Neural progenitor cell (in vitro differentiated cells): ENCODE measurements at places on chromosomes 2 and 18. TPM values are rescaled to one million over a fixed set of nuclear protein-coding genes. Genes with fewer than 3 reads are reported as not detected.
A peak's percentile ranks its signal among the peaks of the same experiment; 100 is the strongest.

DNA sequence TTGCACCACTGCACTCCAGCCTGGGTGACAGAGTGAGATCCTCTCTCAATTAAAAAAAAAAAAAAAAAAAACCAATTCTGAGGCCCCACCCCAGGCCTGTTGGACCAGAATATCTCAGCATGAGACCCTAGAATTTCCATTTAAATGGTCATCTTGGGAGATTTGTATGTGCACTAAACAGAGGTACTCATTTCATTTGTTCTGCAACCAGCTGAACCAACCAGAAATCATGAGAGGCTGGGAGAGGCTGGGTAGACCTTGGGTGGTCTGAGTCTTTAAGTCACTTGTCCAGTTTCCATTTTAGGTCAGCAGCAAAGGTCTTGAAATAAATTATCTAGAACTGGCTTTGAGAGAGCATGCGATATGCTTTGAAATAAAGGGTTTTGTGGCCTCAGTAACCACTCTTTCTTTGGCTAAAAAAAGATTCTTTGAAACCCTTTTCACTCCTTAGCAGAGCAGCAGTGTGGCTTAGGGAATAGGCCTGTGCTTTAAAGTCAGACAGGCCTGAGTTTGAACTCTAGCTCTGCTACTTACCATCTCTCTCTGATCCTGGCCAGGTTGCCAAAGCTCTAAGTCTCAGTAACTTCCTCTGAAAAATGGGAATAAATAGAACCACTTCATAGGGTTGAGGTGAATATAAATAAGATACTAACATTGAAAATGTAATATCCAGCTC, 52.6 kb downstream of the QPCT start:
- no peaks in the 10 kb centered on the region for H3K27me3 ChIP-seq
- H3K4me1 ChIP-seq: no peaks in the 10 kb centered on the region
- no peak overlapping the region for H3K4me3 ChIP-seq
- DNase-seq: no peak

DNA sequence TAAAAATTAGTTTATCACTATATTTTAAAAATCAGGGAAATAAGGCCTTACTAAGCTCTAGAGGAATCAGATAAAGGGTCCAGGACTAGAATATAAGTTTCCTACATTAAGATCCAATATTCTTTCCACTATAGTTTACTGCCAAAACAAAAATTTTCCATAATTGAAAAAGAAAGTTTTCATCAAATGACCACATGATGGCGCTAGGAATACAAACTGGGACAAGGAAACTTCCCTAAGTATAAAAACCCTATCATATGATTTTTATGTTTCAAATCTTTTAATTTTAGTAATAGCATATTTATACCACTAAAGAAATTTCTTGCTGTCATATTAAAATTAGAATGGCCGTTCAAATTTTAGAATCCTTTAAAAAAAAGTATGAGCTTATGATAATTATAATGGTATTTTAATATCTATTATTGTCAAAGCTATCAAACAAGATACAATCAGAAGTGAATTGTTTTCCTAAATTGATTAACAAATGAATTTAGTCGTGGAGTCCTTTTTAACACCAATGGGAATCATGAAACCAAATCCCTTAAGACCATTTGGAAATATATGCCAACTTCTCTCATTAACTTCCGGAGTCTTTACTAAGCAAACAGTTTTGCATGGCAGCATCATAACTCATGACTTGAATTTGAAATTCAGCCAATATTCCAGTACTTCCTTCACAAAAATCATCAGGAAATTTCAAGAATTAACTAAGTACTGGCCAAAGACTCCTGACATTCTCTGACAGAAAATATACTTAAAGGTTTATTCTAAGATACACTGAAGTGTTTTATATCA, 70.3 kb downstream of the SCN1A start:
- no peaks in the 10 kb centered on the region for H3K36me3 ChIP-seq
- H3K4me3 ChIP-seq: no peak overlapping the region
- no peaks in the 10 kb centered on the region for H3K4me1 ChIP-seq
- H3K27me3 ChIP-seq: no peaks in the 10 kb centered on the region
- DNase-seq: peak; percentile 26

DNA sequence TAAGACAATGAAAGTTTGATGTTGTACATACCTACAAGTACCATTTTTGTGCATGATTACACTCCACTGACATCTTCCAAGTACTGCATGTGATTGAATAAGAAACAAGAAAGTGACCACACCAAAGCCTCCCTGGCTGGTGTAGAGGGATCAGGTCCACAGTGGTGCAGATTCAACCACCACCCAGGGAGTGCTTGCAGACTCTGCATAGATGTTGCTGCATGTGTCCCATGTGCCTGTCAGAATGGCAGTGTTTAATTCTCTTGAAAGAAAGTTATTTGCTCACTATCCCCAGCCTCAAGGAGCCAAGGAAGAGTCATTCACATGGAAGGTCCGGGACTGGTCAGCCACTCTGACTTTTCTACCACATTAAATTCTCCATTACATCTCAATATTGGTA, 114.5 kb downstream of the MMADHC start:
- H3K27me3 ChIP-seq: no peaks in the 10 kb centered on the region
- H3K4me3 ChIP-seq: no peak overlapping the region
- DNase-seq: no peak
- no peaks in the 10 kb centered on the region for H3K4me1 ChIP-seq
- H3K36me3 ChIP-seq: no peaks in the 10 kb centered on the region

DNA sequence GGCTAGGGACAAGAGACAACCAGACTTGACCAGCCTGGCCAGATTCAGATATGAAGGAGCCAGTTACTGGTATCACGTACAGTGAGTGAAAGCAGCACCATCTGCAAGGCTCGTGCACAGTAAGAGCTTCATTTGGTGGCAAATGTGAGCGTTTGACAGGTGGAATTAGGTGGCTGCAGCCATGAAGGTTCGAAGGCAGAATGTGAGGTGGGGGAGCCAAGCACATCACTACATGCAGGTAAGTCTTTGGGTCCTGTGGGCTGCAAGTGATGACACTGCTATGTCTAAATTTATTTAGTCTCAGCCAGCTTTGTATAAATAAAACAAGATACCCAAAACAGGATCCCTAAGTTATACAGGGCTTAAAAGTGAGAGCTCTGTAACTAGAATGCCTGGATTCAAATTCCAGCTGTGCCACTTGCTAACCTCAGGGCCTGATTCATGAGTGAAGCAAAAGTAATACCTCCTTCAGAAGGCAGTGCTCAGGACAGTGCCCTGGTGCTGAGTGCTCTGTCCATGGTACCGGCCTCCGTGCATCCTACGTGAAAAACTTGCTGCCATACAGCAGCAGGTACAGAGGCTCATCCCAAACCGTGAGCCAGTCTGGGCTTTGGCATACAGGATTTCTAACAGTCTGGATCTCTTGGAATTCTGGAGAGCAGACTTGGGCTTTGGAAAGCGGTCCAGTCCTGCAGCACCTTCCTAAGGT, 18.6 kb downstream of the DDX18 start:
- no peak overlapping the region for H3K4me3 ChIP-seq
- no peak overlapping the region for H3K27ac ChIP-seq
- H3K4me1 ChIP-seq: no peaks in the 10 kb centered on the region
- H3K36me3 ChIP-seq: peaks cover 8% of the 10 kb centered on the region
- H3K27me3 ChIP-seq: peaks cover 18% of the 10 kb centered on the region

DNA sequence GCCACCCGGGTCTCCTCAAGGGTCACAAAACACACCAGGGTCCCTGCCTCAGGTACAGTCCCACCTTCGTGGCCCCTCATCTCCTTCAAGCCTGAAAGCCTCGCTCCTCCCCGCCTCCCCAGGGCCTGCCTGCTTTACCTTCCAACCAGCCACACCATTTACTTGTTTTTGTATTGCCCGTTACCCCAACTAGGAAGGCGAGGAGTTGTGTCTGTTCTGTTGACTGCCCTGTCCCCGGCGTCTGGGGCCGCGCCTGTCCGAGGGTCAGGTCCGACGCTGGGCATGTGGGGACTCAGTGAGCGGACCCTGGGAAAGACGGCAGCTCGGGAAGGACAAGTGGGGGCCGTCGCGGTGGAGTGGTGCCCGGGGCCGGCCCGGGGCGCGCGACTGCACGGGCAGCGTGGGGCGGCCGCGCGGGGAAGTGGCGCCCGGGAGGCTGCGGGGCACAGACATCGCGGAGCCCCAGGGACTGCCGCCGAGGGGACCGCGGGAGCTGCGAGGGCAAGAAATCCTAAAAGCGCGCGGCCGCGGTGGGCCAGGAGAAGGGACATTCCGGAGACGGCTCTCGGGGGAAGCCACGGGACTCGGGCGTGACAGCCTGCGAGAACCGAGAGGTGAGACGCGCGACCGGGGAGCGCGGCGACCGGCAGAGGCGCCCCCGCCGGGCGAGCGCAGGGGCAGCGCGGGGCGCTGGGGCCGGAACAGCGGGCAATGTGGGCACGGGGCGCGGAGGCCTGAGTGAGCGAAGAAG, 797 bp upstream of the GRHL1 start:
- no peaks in the 10 kb centered on the region for H3K36me3 ChIP-seq
- H3K27ac ChIP-seq: no peak overlapping the region
- H3K4me3 ChIP-seq: peak overlapping the region; percentile 76
- H3K4me1 ChIP-seq: peaks cover 5% of the 10 kb centered on the region
- DNase-seq: peak; percentile 74

DNA sequence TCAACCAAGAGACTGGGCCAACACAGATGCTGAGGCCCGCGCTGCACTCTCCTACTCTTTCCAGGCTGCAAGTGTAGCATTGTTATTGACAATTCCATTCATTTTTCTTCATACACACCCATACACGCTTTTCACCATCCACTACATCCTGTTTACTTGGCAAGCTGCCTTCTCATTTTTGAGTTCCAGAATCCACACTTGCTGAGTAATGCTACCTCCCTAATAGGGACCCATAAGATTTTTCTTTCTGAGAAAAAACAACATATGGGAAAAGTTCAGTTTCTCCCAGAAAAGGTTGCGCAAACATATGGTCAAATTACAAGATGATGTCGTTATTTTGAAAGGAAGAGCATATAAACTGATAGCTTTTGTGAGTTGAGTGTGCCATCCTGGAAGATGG, 3.3 kb upstream of the NETO1 start:
- H3K36me3 ChIP-seq: no peaks in the 10 kb centered on the region
- H3K4me3 ChIP-seq: no peak overlapping the region
- no peak for DNase-seq
- H3K27ac ChIP-seq: no peak overlapping the region
- peaks cover 6% of the 10 kb centered on the region for H3K4me1 ChIP-seq

- DNase-seq: no peak
- no peaks in the 10 kb centered on the region for H3K27me3 ChIP-seq
- H3K4me3 ChIP-seq: no peak overlapping the region
- H3K4me1 ChIP-seq: no peaks in the 10 kb centered on the region
- H3K27ac ChIP-seq: no peak overlapping the region
Observed at GRCh38 chr2:46461709-46462171, 17.6 kb upstream of the TMEM247 start.

GRCh38 chr18:79924814-79925731, 26.4 kb downstream of the SLC66A2 start:
- DNase-seq: no peak
- no peaks in the 10 kb centered on the region for H3K36me3 ChIP-seq
- peaks cover 17% of the 10 kb centered on the region for H3K4me1 ChIP-seq
- no peak overlapping the region for H3K4me3 ChIP-seq

- no peak overlapping the region for H3K27ac ChIP-seq
- peak; percentile 36 for DNase-seq
- H3K4me1 ChIP-seq: peaks cover 26% of the 10 kb centered on the region
- H3K4me3 ChIP-seq: no peak overlapping the region
- H3K27me3 ChIP-seq: no peaks in the 10 kb centered on the region
Observed at GRCh38 chr2:69348781-69349180, 38.2 kb downstream of the GFPT1 start.

DNA sequence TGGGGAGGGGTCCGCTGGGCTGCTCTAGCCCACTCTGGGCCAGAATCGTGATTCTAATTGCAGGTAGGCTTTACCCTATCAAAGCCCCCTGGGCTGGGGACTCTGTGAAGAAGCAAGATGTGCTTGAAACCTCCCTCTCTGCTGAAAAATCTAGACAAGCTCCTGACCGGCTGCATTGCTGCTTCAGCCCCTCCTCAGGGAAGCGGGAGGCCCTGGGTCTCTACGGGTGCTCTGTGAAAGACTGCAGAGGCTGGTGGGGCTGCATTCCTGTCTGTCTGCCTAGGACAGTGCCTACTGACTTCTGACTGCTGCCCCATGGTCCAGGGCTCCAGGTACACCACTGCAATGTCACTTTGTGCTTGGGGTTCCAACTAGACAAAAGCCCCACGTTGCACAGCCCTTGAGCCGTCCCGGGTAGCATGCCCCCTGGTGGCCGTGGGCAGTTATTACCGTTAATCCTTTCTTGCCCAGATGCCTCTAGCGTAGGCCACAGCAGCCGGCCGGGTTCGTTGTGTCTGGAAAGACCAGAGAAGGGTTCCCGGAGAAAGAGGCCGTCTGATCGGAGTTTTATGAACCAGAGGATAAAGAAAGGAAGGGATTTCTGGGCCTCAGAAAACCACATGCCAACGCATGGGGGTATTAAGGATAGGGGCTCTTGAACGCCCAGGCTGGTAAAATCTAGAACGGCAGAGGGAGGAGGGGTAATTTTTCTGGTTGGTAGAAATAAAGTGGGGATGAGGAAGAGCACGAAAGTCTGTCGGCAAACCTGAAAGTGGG, 15.9 kb upstream of the C1QL2 start:
- H3K4me1 ChIP-seq: no peaks in the 10 kb centered on the region
- H3K36me3 ChIP-seq: no peaks in the 10 kb centered on the region
- peak; percentile 66 for DNase-seq
- H3K27ac ChIP-seq: no peak overlapping the region

DNA sequence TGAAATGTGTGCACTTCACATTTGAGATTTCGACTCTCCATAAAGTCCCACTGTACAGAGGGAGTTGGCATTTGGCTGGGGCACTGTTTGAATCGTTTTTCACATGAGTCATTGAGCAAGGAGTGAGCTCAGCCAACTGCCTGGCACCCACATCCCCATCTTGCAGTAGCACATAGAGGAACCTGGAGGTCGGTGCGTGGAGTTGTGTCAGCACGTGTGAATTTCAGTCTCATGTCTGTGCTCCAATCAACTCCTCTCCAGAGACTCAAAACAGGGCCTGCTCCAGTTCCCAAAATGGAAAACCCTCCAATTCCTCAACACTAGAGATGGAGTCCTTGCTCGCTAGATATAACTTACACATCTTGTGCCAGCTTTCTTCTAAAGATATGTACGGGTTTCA, 126.8 kb upstream of the CAPN13 start:
- no peak overlapping the region for H3K4me3 ChIP-seq
- no peak for DNase-seq
- no peaks in the 10 kb centered on the region for H3K27me3 ChIP-seq
- H3K27ac ChIP-seq: no peak overlapping the region
- no peaks in the 10 kb centered on the region for H3K36me3 ChIP-seq

GRCh38 chr2:216850665-216851322, 9.1 kb downstream of the TNP1 start:
- no peaks in the 10 kb centered on the region for H3K36me3 ChIP-seq
- no peaks in the 10 kb centered on the region for H3K27me3 ChIP-seq
- H3K4me3 ChIP-seq: no peak overlapping the region
- peaks cover 15% of the 10 kb centered on the region for H3K4me1 ChIP-seq
- no peak overlapping the region for H3K27ac ChIP-seq

- no peaks in the 10 kb centered on the region for H3K36me3 ChIP-seq
- peaks cover 6% of the 10 kb centered on the region for H3K4me1 ChIP-seq
- no peak for DNase-seq
- no peak overlapping the region for H3K27ac ChIP-seq
- H3K4me3 ChIP-seq: no peak overlapping the region
- H3K27me3 ChIP-seq: peaks cover 38% of the 10 kb centered on the region
Observed at GRCh38 chr2:164843346-164843911, 1.8 kb upstream of the COBLL1 start.

GRCh38 chr2:119144806-119145205, 13.7 kb downstream of the C1QL2 start:
- no peak overlapping the region for H3K27ac ChIP-seq
- no peaks in the 10 kb centered on the region for H3K27me3 ChIP-seq
- no peak overlapping the region for H3K4me3 ChIP-seq
- H3K36me3 ChIP-seq: no peaks in the 10 kb centered on the region
- no peak for DNase-seq

MSTN gene
- total RNA-seq: 0.54 TPM in 1 of 2 replicates, not detected in the other

ALKAL2 gene
- not detected in 2 replicates for total RNA-seq

OTOS gene
- total RNA-seq: not detected in 2 replicates

DSC1 gene
- not detected in 2 replicates for total RNA-seq

METTL4 gene
- total RNA-seq: 22.3 and 30.8 TPM in 2 replicates

LAPTM4A gene
- 170 and 205 TPM in 2 replicates for total RNA-seq

CD207 gene
- total RNA-seq: not detected in 2 replicates
